ENCODE measurements at places on chromosomes 11 and 22.

GRCh38 chr22:45413013-45413367 is 409 bp downstream of the SMC1B start:
- DNase-seq: no peak

DNA sequence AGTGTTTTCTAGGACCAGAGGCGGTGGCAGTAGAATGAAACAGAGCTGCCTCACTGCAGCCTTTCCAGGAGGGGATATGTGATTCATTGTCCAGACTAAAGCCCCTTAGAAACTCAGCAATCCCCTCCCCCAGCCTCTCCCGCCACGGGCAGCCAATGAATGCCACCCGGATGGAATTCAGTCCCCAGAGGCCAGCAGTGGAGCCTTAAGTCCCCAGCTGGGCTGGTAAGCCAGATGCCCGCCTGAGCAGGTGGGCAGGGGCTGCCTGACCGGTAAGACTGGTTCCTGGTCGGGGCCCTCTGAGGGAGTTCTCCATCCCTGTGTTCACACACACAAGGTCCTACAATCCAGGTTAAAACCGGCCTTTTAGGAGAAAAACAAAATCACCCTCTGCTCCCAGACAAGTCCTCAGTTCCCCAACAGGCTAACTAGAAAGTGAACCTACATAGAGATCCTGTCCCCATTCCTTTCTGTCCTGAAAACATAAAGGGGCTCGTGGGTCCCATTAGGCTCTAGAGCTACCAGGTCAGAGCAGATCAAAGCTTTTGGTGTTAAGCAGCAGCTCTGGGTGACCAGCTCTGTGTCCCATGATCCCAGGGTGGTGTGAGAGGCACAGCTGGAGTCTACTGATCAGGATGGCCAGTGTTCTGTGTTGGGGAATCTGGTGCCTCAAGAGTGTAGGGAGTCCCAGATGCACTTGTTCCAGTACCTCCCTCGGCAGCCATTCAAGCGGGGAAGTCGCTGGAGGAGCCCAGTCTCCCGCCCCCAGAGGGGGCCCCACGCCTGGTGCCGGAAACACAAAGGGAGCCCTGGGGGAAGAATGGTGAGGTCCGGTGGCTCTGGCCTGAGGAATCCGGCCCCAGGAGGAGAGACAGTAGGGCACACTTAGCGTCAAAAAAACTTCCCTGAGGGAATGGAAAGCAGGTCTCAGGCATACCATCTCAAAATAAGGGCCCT is 2.6 kb downstream of the PATZ1 start:
- DNase-seq: no peak

GRCh38 chr11:858762-859339 is 16.2 kb downstream of the TSPAN4 start:
- no peak for DNase-seq

- DNase-seq: peak; percentile 90
Measured at GRCh38 chr11:74311352-74311926, at the start of gene P4HA3. P4HA3 (minus strand) TSS chr11:74311640; CDS start chr11:74311611, 29 bp downstream.

GRCh38 chr11:133746663-133747306 is 98.5 kb downstream of the SPATA19 start:
- no peak for DNase-seq

DNA sequence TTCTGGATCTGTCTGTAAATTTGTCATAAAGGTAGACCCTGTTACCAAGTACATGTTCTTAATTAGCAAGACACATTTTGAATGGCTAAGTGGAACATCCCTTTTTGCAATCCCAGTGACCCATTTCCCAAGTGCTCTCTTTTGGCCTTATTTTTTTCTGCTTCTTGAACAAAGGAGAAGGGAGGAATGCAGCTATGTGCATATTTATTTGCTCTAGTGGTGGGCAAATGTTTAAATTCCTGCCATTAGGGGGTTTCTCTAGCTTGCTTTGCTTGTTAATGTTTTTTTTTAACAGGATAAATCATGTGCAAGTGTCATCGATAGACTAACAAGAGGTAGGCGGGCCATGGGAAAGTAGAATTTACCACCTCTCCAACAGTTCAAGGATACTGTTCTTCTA is 135.7 kb downstream of the COMMD9 start:
- DNase-seq: no peak

GRCh38 chr11:114315749-114316368 is 19.7 kb downstream of the NNMT start:
- no peak for DNase-seq

GRCh38 chr11:112459001-112459400 is 198.3 kb upstream of the PLET1 start:
- DNase-seq: no peak

DNA sequence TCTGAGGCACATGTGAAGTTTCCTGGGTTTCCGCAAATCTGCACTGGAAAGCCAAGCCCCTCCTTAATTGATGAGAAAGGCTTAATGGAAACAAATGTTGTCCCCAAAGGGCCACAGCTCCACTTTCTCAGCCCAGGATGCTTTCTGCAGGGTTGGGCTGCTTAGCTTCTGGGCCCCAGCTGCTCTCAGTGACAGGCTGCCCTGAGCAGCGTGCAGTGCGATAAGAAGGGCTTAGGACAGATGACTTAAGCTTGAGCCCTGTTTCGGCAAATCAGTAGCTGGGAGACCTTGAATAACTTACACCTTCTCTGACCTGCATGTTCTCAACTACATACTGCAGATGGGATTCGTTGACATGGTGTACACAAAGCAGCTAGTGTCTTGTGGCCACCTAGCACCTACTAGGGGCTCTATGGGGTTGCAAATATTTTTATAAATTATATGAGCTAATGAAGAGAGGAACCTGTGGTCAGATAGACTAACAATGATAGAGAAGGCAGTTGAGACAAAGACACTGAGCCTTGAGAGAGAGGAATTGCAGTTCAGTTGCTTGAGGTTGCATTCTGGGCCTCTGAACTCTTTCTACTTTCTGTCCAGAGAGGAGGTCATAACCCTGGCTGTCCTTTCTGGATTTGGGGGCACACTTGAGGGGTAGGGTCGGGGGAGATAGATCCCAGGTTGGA is 11.5 kb downstream of the STX3 start:
- no peak for DNase-seq

DNA sequence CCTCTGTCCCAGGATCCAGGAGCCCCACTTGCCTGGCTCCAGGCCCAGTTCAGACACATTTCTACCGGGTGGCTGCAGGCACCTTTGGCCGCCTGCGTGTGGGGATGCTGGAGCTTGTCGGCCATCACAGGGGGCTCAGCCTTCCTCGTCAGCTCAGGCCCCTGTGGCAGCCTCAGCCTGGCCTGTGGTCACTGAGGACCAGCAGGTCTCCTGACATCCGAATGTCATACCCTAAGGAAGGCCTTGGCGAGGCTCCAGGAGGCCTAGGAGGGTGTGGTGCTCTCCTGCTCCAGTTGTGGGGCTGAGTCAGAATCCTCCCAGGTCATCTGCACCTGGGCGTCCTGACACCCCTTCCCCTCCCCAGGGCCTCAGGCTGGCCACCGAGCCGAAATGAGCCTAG is 14.9 kb upstream of the SOX10 start:
- DNase-seq: no peak

DNA sequence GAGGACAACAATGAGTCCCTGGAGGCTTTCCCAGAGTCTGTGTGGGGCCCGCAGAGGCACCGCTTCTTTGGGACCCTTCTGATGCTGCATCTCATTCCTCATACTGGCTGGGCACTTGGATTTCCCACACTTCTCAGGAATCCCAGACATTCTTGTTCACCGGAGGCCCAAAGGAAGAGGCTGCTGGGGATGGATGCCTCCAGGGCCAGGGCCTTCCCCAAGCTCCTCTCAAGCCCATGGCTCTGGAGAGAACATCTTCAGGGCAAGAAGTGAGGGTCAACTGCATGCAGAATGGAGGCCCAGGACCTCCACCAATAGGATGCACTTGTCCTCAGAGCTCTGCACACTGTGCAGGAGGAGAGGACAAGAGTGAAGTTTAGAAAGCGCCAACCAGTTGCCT is 34.6 kb downstream of the DKK3 start:
- DNase-seq: no peak

- DNase-seq: no peak
Measured at GRCh38 chr11:34603129-34604001, 17.5 kb upstream of the EHF start.

DNA sequence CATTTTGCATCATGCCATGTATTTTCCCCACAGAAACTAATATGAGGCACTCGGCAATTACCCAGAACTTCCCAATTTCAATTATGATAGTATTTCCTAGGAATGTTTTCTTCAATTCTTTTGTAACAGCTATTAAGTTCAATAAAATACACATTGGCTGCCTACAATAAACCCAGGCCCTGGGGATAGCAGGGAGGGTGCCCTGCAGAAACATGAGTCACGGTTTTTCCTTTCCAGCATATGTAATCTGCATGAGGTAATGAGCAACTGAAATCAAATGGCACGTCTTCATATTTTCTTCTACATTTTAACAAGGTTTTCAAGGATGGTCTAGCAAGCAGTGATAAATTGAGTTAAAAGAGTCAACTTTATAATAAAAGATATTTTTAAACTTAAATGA is 32.0 kb downstream of the GUCY1A2 start:
- DNase-seq: no peak

- peak; percentile 90 for DNase-seq
Measured at GRCh38 chr11:118605116-118605867, 2.1 kb upstream of the PHLDB1 start.

DNA sequence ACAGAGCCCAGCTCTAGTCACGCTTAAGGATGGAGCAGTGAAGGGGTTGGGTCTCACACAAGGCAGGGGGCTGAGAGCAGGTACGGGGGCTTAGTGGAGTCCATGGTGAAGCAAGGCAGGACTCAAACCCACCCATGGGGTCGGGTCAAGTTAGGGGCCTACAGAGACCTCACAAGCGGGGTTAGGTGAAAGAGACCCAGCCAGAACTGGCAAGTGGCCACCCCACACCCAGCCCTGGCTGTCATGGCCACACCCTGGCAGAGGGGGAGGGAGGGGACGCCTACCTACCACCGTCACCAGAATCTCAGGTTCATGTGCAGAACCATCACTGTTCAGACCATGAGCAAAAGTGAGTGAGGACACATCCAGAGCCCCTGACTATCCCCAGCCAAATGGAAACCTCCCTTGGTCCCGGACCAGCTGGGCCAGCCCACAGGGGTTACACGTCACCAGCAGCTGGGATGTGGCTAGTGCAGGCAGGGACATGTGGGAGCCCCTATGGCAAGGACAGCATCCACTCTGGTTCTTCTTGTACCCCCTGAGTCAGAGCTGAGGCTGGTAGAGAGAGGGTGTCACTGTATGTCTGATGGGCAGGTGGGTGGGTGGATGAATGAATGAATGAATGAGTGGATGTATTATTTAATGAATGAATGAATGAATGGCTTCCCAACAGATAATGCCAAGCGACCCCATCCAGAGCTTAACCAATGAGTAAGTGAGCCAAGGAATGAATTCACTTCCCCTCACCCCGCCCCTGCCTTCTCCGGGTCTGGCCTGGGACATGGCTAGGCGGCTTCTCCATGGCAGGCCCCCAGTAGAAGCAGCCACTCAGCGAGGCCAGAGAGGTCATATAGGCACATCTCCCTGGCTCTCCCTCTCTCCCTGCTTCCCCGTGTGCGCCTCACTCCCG is 681.6 kb downstream of the TBC1D22A start:
- no peak for DNase-seq

- DNase-seq: no peak
Measured at GRCh38 chr22:40055143-40055883, 60.6 kb downstream of the FAM83F start.

DNA sequence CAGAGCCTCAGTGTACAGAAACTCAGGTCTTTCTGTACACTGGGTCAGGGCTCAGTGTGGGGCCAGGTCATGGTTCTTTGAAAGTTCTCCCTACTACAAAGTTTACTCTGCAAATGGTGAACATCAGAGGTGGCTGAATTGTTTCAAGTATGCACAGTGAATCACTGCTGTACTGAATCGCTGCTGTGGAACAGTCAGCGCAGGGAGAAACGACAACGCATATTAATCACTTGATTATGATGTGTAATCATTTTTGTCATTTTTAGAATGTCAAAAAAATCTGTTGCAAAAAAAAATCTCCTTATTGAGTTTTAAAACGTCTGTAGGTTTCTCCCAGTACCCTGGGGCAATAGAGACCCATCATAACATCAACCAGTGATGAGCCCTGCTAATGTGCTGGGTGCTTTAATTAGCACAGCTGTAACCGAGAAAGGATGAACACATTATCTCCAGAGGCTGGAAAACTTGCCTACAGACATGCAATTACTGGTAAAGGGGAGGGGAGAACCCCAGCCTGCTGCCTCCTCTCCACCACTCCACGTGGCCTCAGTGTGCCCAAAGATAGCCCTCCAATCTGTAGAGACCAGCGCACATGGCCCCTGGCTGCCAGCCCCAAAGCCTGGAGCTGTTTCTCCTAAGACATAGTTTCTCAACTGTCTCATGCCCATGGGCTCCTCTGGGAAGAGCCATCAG is 12.8 kb downstream of the ARRB1 start:
- no peak for DNase-seq

- no peak for DNase-seq
Measured at GRCh38 chr22:34620832-34621231, 445.1 kb upstream of the ISX start.

- DNase-seq: no peak
Measured at GRCh38 chr11:37171451-37171850, 573.4 kb upstream of the RAG2 start.

DNA sequence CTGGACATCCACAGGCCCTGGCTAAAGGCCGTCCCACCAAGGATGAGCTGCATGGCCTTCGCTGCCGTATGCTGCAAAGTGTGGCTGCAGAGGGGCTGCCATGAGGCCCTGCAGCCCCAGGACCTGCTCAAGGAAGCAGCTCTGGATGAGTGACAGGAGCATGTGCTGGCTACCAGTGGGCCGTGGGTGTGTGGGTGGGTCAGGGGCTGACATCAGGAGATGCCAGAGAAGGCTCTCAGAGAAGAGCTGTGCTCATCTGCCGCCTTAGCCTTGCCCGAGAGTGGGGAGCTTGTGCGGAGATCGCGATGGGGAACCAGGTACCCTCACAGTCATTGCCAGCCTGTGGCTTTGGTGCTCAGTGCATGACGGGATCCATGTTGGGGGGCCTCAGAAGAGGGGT is 41.3 kb downstream of the SCUBE1 start:
- DNase-seq: no peak

- no peak for DNase-seq
Measured at GRCh38 chr11:57751676-57752253, at the start of gene BTBD18. BTBD18 (minus strand) TSS chr11:57751819; CDS start chr11:57751188, 631 bp downstream.

- DNase-seq: no peak
Measured at GRCh38 chr11:27563201-27563600, 56.6 kb upstream of the LIN7C start.

DNA sequence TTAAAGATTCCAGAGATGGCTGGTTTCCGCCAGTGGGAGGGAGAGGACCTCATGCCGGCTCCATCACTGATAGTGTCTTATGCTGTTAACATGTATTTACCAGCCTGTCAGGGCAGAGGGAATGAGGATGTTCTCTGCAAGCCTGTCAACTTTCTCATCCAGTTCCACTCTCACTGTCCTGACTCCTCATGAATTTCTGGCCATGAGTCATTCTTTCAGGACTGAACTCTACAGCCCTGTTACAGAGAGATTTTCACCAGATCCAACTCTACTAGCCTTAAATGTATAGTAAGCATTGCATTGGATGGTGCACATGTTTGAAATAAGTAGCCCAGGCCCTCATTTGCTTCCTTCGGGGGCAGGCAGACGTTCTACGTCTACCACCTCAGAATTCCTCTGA is 387.7 kb downstream of the TMEM135 start:
- no peak for DNase-seq
